Chondrocyte (in vitro differentiated cells): ENCODE measurements at places on chromosomes 5 and 9. TPM values are rescaled to one million over a fixed set of nuclear protein-coding genes. Genes with fewer than 3 reads are reported as not detected.

Gene SPINK6
- total RNA-seq: not detected in 3 replicates

Gene RALGDS
- 16.1 to 19.0 TPM (median 17.5 TPM) in 3 replicates for total RNA-seq

Gene GABRP
- not detected in 3 replicates for total RNA-seq

Gene SPINK4
- not detected in 3 replicates for total RNA-seq

Gene CDX1
- 0.44 to 0.57 TPM in 2 of 3 replicates, not detected in the other for total RNA-seq

Gene CKMT2
- total RNA-seq: not detected in 3 replicates

Gene FOXD4L6
- not detected in 3 replicates for total RNA-seq

DNA sequence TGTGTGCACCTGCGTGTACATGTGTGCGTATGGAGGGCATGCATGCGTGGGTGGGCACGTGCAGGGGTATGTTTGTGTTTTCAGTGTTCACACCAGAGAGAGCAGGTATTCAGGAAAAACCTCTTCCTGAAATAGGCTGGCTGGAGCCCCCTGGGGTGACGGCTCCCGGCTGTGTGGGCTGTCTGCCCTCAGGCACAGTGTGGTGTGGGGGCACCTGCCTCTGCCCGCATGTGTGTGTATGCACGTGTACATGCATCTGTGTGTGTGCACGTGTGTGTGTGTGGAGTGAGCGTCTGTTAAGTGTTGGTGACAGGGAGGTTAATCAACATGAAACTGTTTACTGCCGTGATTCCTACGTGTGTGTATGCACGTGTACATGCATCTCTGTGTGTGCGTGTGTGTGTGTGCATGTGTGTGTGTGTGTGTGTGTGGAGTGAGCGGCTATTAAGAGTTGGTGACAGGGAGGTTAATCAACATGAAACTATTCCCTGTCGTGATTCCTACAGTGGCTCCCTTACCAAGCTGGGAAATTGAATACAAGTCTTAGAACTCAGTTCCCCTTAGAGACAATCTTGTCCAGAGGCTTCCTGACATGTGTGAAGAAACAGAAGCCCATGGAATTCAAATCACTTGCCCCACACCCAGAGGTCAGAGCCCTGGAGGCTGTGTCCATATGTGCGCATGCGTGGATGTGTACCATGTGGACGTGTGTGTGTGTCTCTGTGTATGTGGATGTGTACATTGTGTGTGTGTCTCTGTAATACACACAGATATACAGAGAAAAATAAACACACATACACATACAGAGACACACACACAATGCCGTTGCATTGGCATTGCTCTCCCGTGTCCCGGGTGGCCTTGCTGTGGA, 372.4 kb upstream of the IRX4 start:
- peaks cover 2% of the 10 kb centered on the region for H3K27me3 ChIP-seq
- H3K4me1 ChIP-seq: no peaks in the 10 kb centered on the region
- H3K4me3 ChIP-seq: no peak overlapping the region
- H3K36me3 ChIP-seq: no peaks in the 10 kb centered on the region
- DNase-seq: peak; percentile 83

- H3K4me1 ChIP-seq: no peaks in the 10 kb centered on the region
- H3K36me3 ChIP-seq: no peaks in the 10 kb centered on the region
- H3K4me3 ChIP-seq: no peak overlapping the region
- H3K27me3 ChIP-seq: peaks cover 64% of the 10 kb centered on the region
- DNase-seq: no peak
Measured at GRCh38 chr9:122477346-122477745, 380 bp downstream of the OR1J1 start.

DNA sequence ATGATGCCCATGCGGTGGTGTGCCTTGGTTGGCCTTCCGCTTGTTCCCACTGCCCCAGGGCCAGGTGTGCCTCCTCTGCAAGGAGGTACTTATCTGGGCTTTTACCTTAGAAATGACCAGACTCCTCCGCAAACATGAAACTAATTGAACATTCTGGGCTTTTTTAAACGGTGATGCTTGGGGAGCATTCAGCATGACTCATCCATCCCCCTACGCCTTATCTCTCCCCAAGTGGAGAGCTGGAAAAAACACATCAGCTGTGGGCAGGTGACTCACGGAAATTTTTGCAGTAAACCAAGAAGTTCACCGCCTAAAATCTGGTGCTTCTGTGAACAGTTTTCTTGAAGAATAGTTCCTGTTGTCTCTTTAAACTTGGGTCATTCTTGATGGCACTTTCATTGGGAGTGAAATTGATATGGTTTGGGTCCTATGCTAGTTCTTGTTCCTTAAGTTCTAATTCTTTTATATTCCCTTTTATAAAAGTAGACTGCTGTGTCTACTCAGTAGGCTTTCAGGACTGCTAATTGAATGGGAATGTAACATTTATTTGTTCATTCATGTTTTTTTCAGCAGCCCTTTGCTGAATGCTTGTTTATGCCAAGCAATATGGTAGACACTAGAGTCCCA, 39.6 kb downstream of the SFXN1 start:
- H3K27ac ChIP-seq: no peak overlapping the region
- H3K4me1 ChIP-seq: no peaks in the 10 kb centered on the region
- H3K27me3 ChIP-seq: no peaks in the 10 kb centered on the region
- H3K4me3 ChIP-seq: no peak overlapping the region

DNA sequence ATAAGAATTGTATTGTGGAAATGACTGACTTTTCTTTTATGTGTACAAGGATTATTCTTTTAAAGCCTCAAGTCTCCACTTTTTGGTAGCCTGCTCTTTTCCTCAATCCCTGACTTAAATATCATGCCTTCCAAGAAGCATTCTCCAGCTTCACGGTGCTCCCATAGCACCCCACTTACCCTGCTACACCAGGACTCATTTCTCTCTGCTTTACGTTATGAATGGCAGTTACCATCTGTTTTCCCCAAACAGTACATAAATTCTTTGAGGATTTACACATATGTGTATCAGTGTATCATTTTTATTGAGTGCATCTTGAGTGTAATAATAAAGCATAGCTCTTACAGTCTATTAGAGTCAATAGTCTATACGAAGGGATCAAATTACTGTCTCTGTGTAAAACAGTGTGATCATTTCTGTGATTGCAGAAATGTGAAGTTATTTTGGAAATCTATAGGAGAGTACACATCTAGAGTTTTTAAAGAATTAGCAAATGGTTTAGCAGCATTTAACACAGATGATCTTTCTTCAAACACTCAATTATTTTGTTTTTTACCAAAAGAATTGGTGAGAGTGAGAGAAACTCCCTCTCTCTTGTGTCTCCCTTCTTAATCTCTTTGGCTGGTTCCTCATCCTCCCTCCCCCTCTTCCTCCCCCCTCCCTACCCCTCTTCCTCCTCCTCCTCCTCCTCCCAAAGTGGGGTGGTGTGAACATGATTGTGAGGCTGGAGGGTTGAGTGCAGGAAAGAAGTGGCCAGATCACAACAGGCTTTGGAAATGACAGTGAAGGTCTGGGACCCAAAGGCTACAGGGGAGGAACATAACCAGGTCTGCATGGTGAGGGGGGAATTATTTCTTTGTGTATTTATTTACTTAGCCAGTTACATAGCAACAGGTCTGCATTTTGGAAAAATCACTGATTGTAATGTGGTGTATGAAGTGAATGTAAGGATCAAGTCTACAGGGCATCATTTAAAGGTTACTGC, 27.6 kb upstream of the ECM2 start:
- peaks cover 2% of the 10 kb centered on the region for H3K36me3 ChIP-seq
- H3K4me1 ChIP-seq: peaks cover 30% of the 10 kb centered on the region

GRCh38 chr5:59772206-59772605, 121.3 kb downstream of the PDE4D start:
- no peak overlapping the region for H3K4me3 ChIP-seq
- H3K27me3 ChIP-seq: no peaks in the 10 kb centered on the region
- no peak overlapping the region for H3K27ac ChIP-seq
- no peaks in the 10 kb centered on the region for H3K36me3 ChIP-seq

GRCh38 chr5:9498541-9499497, 47.1 kb downstream of the SEMA5A start:
- DNase-seq: no peak
- H3K36me3 ChIP-seq: peaks cover 7% of the 10 kb centered on the region
- H3K4me1 ChIP-seq: peaks cover 68% of the 10 kb centered on the region
- no peak overlapping the region for H3K4me3 ChIP-seq
- no peaks in the 10 kb centered on the region for H3K27me3 ChIP-seq

DNA sequence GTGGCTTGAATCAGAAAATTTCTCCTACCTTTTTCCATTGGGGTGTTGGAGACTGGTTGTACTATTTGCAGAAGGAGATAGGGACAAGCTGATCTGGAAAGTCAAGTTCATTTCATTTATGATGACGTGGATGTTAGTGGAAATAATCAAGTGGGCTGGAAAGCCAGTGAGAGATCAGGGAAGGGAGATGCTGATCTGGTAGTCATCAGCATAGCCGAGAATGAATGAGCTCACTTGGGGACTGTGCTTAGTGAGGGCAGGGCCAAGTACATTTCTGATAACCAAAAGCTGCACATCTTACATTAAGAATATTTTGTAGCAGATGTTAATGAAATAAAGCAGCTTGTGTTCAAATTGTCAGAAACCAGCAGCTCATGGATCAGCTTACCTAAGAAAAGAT, 12.1 kb downstream of the MAN2A1 start:
- no peak overlapping the region for H3K27ac ChIP-seq
- peaks cover 4% of the 10 kb centered on the region for H3K36me3 ChIP-seq
- H3K4me3 ChIP-seq: no peak overlapping the region
- DNase-seq: no peak

- peaks cover 18% of the 10 kb centered on the region for H3K36me3 ChIP-seq
- no peaks in the 10 kb centered on the region for H3K27me3 ChIP-seq
- no peak overlapping the region for H3K27ac ChIP-seq
Measured at GRCh38 chr9:133327834-133328484, 8.0 kb downstream of the SURF6 start.
